ENCODE measurements at places on chromosomes 1 and 21. TPM values are rescaled to one million over a fixed set of nuclear protein-coding genes. Genes with fewer than 3 reads are reported as not detected.

The PRKCZ gene
- 0.40 TPM for polyA plus RNA-seq

The LCE1C gene
- not detected for polyA plus RNA-seq

The TINAGL1 gene
- 59.3 TPM for polyA plus RNA-seq

The ARMH1 gene
- 0.26 TPM for polyA plus RNA-seq

The LHX8 gene
- not detected for polyA plus RNA-seq

The CADM3 gene
- polyA plus RNA-seq: 0.32 TPM

The INSRR gene
- polyA plus RNA-seq: under 0.01 TPM

The TDRD5 gene
- polyA plus RNA-seq: 0.03 TPM

The DPT gene
- polyA plus RNA-seq: 8.5 TPM

The NBL1 gene
- 15.1 TPM for polyA plus RNA-seq

The EFCAB14 gene
- polyA plus RNA-seq: 62.5 TPM

The TNNT2 gene
- polyA plus RNA-seq: 4.3 TPM

The C8A gene
- polyA plus RNA-seq: not detected

The MANEAL gene
- 4.0 TPM for polyA plus RNA-seq

The RAB7B gene
- polyA plus RNA-seq: 0.25 TPM

The PROK1 gene
- 0.68 TPM for polyA plus RNA-seq

The KCNN3 gene
- polyA plus RNA-seq: 7.5 TPM

The BNIPL gene
- 0.10 TPM for polyA plus RNA-seq

The JAM2 gene
- 4.7 TPM for polyA plus RNA-seq

The NGF gene
- polyA plus RNA-seq: 0.59 TPM

The SOX13 gene
- 9.4 TPM for polyA plus RNA-seq

The TRABD2B gene
- 0.08 TPM for polyA plus RNA-seq

The ZFP69B gene
- polyA plus RNA-seq: 1.4 TPM

The C1orf35 gene
- polyA plus RNA-seq: 8.2 TPM

The LCK gene
- polyA plus RNA-seq: 0.27 TPM

The LCE1D gene
- not detected for polyA plus RNA-seq

The NTNG1 gene
- polyA plus RNA-seq: 0.01 TPM

The C4BPB gene
- polyA plus RNA-seq: 0.12 TPM

The RASAL2 gene
- polyA plus RNA-seq: 2.8 TPM

The SFN gene
- 0.21 TPM for polyA plus RNA-seq

The ANGPTL3 gene
- polyA plus RNA-seq: not detected

The AMPD2 gene
- 4.2 TPM for polyA plus RNA-seq

The PADI2 gene
- polyA plus RNA-seq: 101 TPM

The PGBD5 gene
- polyA plus RNA-seq: 6.3 TPM

The GLMP gene
- 6.1 TPM for polyA plus RNA-seq

The RIPPLY3 gene
- polyA plus RNA-seq: not detected

The THEM5 gene
- not detected for polyA plus RNA-seq

The TYW3 gene
- 21.5 TPM for polyA plus RNA-seq

The CR1 gene
- 0.13 TPM for polyA plus RNA-seq

The OVAAL gene
- polyA plus RNA-seq: not detected

The RAB3B gene
- not detected for polyA plus RNA-seq

The FCRL6 gene
- not detected for polyA plus RNA-seq

The SH3D21 gene
- polyA plus RNA-seq: 0.36 TPM

The IPP gene
- 2.5 TPM for polyA plus RNA-seq

The S100A10 gene
- polyA plus RNA-seq: 30.5 TPM

The AADACL3 gene
- polyA plus RNA-seq: not detected

The SPATC1L gene
- polyA plus RNA-seq: 6.0 TPM

The ASCL5 gene
- polyA plus RNA-seq: not detected

The ENAH gene
- polyA plus RNA-seq: 76.4 TPM

The TMPRSS15 gene
- polyA plus RNA-seq: not detected

The TRAF5 gene
- 1.1 TPM for polyA plus RNA-seq

The S100A7 gene
- polyA plus RNA-seq: not detected

The COL11A1 gene
- 0.03 TPM for polyA plus RNA-seq

The ADAMTS1 gene
- polyA plus RNA-seq: 15.7 TPM

The HSPB7 gene
- 2,058 TPM for polyA plus RNA-seq
